ENCODE measurements at places on chromosomes 7 and 10.

DNA sequence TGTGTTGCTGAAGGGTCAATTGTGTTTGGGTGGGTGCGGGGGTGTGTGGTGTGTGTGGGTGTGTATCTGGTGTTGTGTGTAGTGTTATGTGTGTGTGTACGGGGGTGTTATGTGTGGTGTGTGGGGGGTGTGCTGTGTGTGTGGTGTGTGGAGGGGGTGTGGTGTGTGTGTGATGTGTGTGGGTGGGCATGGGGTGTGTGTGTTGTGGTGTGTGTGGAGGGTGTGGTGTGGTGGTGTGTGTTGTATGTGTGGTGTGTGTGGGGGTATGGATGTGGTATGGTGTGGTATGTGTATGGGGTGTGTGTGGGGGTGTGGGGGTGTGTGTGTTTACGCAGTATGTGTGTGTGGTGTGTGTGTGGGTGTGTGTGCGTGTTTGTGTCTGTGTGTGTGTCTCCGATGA lies 110.8 kb downstream of the ZNF22 start:
- no peak for DNase-seq

DNA sequence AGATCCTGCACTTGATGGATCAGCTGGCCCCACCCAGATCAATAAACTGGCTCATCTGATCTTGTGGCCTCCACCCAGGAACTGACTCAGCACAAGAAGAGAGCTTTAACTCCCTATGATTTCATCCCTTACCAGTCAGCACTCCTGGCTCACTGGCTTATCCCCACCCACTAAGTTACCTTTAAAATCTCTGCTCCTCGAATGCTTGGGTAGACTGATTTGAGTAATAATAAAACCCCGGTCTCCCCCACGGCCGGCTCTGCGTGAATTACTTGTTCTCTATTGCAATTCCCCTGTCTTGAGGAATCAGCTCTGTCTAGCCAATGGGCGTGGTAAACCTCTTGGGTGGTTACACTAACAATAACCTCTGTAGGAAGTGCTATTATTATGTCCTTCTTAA lies 83.7 kb downstream of the MBL2 start:
- no peak for DNase-seq

- DNase-seq = no peak
Observed at GRCh38 chr10:127977357-127978009, 70.6 kb downstream of the PTPRE start.

GRCh38 chr10:12631216-12631615 lies 281.9 kb downstream of the CAMK1D start:
- DNase-seq = no peak

- no peak for DNase-seq
Observed at GRCh38 chr10:21039721-21040120, 142.6 kb upstream of the NEBL start.

DNA sequence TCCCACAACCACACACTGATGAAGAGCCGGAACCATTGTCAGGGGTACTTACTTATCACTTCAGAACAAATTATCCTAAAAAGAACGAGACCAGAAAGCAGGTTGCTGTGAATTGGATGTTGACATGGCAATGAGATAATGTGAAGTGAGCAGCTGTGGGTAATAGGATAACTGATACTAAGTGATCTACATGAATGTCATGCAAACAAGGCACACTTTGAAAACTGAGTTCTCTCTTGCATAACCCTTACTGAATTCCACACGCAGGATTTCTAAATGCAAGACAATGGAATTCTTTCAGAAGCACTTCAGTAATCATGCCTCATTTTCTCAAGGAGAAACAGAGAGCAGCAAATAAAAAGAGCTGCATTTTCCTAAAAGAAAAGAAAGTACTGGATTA lies 242.5 kb upstream of the TMEM229A start:
- no peak for DNase-seq

GRCh38 chr7:100567031-100567730 lies 6.5 kb downstream of the SAP25 start:
- DNase-seq = no peak

- DNase-seq = no peak
Observed at GRCh38 chr10:50310560-50311174, 59.4 kb upstream of the ASAH2 start.

DNA sequence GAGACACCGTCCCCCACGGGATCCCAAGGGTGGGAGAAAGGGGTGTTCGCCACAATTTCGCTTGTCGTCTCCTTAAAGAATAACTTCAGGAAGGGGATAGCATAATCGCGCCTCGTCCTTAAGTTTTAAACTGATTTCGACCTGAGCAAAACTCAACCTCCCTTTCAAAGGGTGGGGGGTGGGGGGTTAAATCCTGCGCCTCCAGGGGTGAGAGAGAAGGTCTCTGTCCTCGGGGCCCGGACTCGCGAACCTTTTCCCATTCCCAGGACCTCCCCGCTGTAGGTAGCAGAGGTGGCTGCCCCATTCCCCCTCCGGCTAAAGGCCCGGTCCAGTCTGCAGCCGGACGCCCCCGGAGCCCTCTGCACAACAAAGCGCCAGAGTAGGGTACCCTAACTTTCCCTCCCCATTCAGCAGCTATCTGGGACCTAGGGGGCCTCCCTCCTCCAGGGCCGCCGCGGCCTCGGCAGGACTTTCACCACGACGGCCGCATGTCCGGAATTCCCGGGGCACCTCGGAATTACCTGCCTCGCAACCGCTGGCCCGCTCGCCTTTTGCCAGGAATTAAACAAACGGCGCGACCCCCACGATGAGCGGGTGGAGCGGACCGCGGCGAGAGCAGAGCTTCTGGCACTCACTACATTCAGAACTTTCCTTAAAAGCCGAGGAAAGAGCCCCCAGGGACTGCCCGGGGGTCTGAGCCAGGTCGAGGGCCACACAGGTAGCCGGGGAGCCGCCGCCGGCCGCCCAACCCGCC lies 1.7 kb downstream of the CDK6 start:
- no peak for DNase-seq

GRCh38 chr7:14637968-14638367 lies 264.6 kb downstream of the DGKB start:
- no peak for DNase-seq

DNA sequence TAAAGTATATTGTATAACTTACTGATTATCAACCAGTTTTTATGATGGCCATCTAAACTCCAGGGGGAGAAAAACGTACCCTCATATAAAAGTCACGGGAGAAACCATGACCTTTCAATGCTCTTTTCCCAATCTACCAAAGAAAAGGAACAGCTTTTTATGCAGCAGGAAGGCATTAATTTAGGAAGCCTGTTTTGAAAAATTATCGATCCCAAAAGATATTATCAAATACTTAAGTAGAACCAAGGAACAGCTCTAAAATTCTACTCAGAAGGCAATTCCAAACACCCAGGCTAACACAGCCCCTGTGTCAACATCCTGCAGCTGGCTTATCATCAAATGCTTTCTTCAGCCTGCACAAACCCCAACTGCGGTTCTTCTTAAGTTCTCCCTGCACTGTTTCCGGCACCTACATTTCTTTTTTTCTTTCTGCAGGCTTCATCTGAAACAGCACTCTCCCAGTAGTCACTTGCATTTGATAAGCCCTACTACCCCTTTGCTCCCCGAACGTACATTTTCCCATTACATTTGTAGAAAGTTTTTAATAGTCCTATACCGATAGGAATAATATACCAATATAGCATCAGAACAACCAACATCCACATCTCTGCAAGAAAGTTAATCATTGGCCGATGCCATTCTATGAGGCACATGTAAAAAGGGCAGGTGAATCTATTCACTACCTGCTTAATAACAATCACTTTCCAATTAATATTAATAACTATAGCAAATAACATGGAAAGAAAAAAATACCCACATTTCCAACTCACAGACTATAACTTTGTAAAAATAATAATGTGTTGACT lies 47.9 kb downstream of the PIP4K2A start:
- DNase-seq = peak; percentile 44

DNA sequence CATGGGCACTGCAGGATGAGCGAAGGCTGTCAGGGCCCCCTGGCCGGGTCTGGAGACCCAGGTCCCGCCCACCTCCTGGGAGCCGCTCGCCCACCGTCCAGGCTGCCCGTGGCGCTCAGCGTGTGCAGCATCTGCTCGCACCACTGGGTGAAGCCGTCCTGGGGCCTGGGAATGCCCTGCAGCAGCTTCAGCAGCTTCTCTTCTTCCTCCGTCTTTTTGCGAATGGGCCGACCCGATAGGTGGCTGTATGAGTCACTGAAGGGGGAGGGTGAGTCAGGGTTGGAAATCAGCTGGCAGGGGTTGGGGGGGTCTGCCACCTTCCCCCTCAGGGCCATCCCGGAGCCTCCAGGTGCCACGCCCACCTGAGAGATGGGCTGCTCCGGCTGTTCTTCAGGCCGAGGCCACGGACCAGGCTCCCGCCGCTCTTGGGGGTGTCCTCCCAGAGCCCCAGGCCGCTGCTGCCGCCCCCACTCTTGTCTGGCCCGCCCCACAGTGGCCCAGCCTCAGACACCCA lies 8.7 kb downstream of the GNB2 start:
- no peak for DNase-seq

GRCh38 chr10:29896053-29896452 lies 163.3 kb downstream of the JCAD start:
- DNase-seq = no peak

- no peak for DNase-seq
Observed at GRCh38 chr7:134276951-134277350, 39.8 kb downstream of the SLC35B4 start.

GRCh38 chr10:95531058-95531809 lies 29.9 kb downstream of the SORBS1 start:
- DNase-seq = no peak

DNA sequence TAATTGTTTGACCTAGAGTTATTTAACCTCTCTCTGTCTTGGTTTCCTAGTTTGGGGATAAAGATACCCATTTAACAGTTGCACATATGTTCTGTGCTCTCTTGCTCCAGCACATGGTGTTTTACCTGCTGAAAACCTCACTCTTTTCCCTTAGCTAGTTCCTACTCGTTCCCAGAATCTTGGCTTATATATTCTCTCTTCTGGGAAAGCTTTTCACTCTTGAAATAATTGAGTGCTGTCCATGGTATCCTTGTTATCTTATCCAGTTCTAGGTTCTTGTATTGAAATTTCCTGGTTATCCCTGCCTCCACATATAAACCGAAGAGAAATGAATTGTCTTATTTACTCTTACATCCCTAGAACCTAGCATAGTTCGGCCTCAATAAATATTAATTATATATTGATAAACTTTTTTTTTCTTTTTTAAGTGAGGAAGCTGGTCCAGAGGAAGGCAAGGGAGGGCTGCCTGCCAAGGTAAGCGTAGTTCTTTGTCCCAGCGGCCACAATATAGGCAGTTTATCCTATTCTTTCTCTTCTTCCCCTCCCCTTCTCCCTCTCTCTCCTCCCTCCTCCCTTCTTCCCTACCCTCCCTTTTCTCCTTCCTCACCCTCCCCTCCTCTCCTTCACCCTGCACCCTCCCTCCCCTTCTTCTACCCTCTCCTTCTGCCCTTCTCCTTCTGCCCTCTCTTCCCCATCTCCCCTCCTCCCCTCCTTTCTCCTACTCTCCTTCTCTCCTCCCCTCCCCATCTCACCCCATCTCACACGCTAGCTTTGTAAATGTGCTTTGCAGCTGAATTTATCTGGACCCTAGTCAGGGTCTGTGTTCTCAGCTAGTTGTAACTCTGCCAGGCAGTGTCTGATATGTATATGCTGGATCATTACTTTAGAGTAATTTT lies 7.9 kb downstream of the WEE2 start:
- no peak for DNase-seq

- DNase-seq = no peak
Observed at GRCh38 chr7:42831006-42831717, 80.7 kb downstream of the C7orf25 start.

GRCh38 chr10:57964351-57964750 lies 303.3 kb downstream of the IPMK start:
- no peak for DNase-seq

GRCh38 chr10:28686835-28687682 lies 9.7 kb downstream of the BAMBI start:
- DNase-seq = no peak

GRCh38 chr7:139118805-139119485 lies 9.4 kb upstream of the ZC3HAV1 start:
- DNase-seq = no peak

GRCh38 chr10:103512166-103512565 lies 18.7 kb downstream of the NEURL1 start:
- DNase-seq = no peak

- DNase-seq = no peak
Observed at GRCh38 chr10:122221958-122222357, 49.1 kb upstream of the BTBD16 start.

DNA sequence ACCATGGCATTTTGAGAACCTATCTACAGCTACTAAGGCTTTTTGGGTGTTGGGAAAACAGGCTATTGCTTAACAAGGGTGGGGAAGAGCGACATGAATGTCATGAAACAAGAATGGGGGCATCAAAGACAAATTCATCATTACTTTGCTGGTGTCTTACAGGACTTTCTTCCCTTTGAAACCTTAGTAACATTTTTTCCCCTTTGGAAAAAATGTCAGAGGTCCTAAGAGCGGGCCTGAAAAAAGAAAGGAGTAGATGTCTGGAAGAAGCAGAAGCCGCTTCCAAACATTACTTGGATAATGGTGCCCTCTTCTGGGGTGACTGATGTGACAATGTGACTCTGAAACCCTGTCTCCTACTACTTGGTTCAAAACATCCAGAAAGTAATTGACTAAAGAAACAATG lies 3.8 kb upstream of the DDX50 start:
- peak; percentile 11 for DNase-seq

GRCh38 chr7:117975476-117975875 lies 102.2 kb upstream of the CTTNBP2 start:
- DNase-seq = no peak

- DNase-seq = no peak
Observed at GRCh38 chr10:123939591-123939990, 48.0 kb upstream of the CPXM2 start.

- DNase-seq = peak; percentile 24
Observed at GRCh38 chr10:42866115-42866995, 83.8 kb downstream of the BMS1 start.

DNA sequence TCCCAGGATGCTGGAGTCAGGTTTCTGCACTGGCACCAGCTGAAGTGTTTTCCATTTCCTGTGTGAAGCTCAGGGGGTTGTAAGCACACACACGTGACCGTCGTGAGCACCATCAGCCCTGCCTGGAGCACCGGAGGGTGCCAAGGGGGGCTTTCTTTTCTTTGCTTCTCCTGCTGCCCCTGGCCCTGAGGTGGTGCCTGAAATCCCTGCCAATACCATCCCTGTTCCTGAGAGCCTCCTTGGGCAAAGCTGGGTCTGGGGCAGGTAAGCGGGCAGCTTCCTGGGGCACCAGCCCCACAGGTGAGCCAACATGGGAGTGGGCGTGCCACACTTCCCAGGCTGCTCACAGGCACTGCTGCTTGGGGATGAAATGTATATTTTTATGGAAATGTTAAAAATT lies 593.6 kb downstream of the DNAJB6 start:
- no peak for DNase-seq

GRCh38 chr7:47040795-47041347 lies 541.0 kb downstream of the TNS3 start:
- no peak for DNase-seq

All from activated T-cell treated with anti-CD3 and anti-CD28 coated beads for 24 hours (primary cell).